H1 (cell line): ENCODE measurements at places on chromosomes 4 and X. TPM values are rescaled to one million over a fixed set of nuclear protein-coding genes. Genes with fewer than 3 reads are reported as not detected.
A peak's percentile ranks its signal among the peaks of the same experiment; 100 is the strongest.

GRCh38 chr4:3267576-3268394 is 18.8 kb downstream of the MSANTD1 start:
- no peak for DNase-seq

DNA sequence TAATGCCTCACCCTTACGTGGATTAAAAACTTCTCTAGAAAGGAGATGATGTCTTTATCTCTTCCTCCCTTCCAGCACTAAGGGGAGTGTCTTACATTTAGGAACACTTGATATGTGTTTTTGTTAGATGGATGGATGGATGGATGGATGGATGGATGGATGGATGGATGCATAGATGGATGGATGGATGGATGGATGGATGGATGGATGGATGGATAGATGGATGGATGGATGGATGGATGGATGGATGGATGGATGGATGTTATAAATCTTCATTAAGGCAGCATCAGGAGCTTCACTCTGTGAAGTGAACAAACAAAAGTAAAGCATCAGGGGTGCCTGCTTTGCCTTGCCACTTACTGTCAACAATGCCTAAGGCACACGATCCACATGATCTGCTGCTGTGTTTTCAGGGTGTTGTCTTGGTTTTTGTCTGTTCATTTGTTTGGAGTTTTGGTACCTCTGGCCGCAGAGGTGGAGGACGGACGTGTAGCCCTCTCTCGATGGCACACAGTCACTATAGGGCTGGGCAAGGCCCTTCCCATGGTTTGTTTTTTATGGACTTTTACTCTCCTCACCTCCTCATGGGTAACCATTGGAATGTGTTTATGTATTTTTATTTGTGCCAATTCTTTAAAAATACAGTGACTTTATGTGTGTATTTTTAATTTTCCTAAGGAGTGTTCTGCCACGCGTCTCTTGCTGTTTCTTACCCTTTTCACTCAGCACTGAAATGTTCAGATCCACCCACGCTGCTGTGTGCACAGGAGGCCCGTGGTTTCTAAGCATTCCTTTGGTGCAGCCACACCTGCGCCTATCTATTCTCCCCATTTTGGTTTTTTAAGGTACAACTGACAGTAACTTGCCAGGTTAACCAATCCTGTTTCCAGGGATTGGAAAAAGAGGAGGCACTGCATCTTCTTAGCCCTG is 91.8 kb upstream of the ENPP6 start:
- DNase-seq: peak; percentile 14

GRCh38 chr4:149280806-149281205 is 534.8 kb downstream of the IQCM start:
- no peak for DNase-seq

DNA sequence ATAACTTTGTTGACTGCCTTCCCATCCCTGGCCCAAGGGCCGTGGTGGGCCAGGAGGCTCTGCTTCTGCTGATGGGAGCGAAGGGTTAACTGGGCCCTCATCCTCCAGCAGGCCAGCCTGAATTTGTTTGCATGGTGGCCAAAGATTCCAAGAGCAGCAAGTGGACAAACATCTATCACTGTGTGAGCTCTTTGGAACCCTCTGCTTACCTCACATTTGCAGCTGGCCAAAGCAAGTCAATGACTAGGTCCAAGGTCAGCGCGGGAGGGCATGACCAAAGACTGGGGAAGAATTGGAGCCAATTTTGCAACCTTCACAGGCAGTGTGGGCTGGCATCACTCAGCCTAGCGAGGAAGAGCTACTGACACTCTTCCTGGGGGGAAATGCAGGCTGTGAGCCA is 67.8 kb upstream of the ATP6AP2 start:
- DNase-seq: no peak

DNA sequence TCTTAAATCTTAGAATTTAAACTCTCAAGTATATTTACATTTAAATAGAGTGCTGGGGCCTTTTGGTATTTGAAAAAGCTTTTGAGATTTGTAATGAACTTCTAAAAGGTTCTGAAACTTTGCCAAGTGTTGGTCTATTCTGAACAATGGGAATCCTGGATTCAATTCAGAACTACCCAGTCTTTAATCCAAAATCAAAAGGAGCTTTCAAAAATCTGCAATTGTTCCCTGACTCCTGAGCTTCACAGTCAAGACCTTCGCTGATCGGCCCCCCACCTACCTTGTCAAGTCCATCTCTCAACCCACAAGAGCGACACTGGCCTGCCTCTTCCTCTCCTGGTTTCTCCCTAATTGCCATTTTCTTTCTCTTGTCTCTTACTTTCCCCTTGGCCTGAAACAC is 666.1 kb upstream of the BOD1L1 start:
- no peak for DNase-seq

- no peak for DNase-seq
Measured at GRCh38 chr4:4386296-4386735, 586 bp upstream of the NSG1 start.

- DNase-seq: no peak
Measured at GRCh38 chr4:99033956-99034355, 38.4 kb downstream of the METAP1 start.

- DNase-seq: no peak
Measured at GRCh38 chrX:123959281-123960063, 2.0 kb upstream of the STAG2 start.

- no peak for DNase-seq
Measured at GRCh38 chrX:119518371-119518770, 46.8 kb downstream of the STEEP1 start.

DNA sequence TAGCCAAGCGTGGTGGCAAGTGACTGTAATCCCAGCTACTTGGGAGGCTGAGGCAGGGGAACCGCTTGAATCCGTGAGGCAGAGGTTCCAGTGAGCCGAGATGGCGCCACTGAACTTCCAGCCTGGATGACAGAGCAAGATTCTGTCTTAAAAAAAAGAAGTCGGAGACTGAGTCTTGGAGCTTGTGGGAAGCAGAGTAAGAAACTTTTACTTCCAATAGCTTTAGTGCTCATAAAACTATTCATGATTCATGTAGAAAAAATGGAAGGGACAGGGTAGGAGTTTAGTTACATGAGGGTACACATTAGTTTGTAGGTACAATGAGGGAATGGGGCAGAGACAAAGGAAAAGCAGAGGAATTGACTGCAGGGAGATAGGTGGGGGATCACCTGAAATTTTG is 19.3 kb downstream of the RAP2C start:
- DNase-seq: no peak

GRCh38 chr4:183180096-183180495 is 81.0 kb downstream of the WWC2 start:
- DNase-seq: no peak

- DNase-seq: no peak
Measured at GRCh38 chrX:120334151-120334550, 22.9 kb upstream of the TMEM255A start.

DNA sequence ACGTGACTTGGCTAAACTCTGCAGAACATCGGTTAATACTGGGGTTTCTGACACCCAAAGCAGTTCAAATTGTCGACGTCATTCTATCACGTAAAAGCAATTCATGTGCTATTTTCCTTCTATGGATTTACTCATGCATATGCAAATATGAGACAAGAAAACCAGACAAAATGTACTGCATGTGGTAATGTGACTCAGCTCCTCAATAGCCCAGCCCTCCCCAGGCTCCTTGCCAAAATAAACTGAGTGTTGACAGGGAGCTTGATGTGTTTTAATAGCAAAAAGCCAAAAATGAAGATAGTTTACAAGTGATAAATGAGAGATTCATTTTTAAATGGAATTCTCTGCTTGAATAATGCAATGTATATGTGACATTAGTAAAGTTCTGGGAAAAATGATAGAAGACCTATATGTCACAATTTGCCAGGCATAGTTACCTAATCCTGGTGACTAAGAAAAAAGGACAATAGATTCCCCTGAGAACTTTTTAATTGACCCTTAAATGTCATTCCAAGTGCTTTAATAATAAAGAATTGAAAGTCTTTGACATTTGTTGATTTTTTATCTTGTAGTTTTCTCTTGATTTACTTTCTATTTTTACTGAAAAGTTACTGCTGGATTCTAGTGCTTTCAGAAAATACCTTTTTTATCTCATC is 1700.6 kb upstream of the TENM3 start:
- no peak for DNase-seq

GRCh38 chr4:145178740-145179280 is 1.6 kb downstream of the OTUD4 start:
- DNase-seq: no peak

ENPP6 gene
- 0.20 and 0.23 TPM in 2 replicates for total RNA-seq

RPS6KA3 gene
- total RNA-seq: 11.3 and 13.0 TPM in 2 replicates

PFKFB1 gene
- total RNA-seq: 0.30 and 0.46 TPM in 2 replicates

CFP gene
- 2.2 and 2.4 TPM in 2 replicates for total RNA-seq

SPANXN3 gene
- total RNA-seq: not detected in 2 replicates

GLOD5 gene
- not detected in 2 replicates for total RNA-seq
